NCI-H1694 treated with DMSO at 0.1 percent for 48 hours (cell line): ENCODE measurements at places on chromosomes 2 and 18.

- DNase-seq, result no peak
Observed at GRCh38 chr2:207695293-207695692, 16.1 kb upstream of the CCNYL1 start.

DNA sequence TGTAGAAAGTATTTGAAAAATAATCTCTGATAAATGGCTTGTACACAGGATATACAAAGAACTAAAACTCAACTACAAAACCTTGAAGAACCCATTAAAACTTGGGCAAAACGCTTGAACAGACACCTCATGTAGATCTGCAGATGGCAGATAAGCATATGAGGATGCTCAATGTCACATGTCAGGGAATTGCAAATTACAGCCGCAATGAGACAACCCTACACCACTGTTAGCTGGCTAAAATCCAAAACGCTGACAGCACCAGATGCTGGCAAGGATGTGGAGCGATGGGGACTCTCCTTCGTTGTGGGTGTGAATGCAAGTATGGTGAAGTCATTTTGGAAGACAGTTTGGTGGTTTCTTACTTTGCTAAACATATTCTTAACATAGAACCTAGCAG lies 53.7 kb downstream of the SNTG2 start:
- DNase-seq, result no peak

GRCh38 chr2:16656784-16657391 lies 8.7 kb downstream of the CYRIA start:
- DNase-seq, result no peak

GRCh38 chr2:234345921-234346320 lies 151.0 kb downstream of the ARL4C start:
- no peak for DNase-seq

- no peak for DNase-seq
Observed at GRCh38 chr18:57776767-57777166, 26.3 kb downstream of the ATP8B1 start.

DNA sequence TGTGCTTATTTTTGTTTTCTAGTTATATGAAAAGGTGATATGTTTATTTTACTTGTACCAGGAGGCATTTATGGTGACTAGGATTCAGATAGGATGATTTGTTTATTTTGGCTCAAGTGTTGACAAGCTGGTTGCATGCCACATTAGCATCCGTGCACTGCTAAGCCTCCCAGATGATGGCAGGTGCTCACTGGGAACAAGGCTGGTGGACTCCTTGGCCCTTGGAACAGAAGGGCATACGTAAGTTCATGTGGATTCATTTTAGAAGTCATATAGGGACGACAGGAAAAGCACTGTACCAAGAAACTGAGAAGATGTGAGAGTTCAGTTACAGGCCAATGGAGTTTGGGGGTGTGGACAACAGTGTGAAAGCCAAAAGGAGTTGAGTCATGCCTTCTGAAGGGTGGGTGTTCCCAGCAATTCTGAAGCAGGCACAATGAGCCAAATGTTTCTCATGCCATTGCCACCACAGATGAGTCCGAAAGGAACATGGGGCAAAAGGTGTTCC lies 166.2 kb downstream of the PHLPP1 start:
- DNase-seq, result peak; percentile 6

- no peak for DNase-seq
Observed at GRCh38 chr2:38092196-38092902, 16.4 kb upstream of the CYP1B1 start.

DNA sequence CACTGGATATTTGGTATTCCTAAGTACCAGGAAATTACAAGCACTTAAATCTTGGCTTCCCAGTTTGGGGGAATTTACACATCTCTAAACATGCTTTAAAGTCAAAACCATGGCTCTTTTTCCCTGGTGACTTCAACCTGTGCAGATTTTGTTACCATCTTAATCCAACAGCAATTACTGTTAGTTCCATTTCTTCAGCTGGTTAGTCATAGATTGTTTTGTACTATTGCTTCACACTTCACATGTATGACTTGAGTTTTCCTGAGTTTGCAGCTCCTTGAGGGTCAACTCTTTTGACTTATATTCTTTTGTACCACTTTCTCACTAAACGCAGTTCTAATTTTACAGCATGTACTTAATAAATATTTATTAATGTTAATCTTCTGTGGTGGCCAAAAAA lies 203.4 kb upstream of the RND3 start:
- DNase-seq, result no peak

DNA sequence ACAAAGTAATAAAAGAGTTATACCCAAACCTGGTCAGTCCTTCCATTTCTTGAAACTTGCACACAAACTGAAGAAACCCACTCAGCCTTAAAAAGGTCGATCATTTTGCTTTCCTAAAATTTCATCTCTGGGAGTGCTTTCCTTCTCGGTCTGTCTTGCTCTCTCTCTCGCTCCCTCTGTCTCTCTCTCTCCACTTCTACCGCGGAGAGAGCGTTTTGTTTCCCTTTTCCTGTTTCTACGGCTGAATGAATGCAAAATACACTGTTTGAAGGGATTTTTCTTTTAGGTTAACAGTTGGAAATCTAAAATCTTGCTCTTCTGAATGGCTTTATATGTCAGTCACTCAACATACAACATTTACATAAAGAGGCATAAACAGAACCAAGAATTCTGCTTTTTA lies 424.2 kb downstream of the TGIF1 start:
- DNase-seq, result no peak

DNA sequence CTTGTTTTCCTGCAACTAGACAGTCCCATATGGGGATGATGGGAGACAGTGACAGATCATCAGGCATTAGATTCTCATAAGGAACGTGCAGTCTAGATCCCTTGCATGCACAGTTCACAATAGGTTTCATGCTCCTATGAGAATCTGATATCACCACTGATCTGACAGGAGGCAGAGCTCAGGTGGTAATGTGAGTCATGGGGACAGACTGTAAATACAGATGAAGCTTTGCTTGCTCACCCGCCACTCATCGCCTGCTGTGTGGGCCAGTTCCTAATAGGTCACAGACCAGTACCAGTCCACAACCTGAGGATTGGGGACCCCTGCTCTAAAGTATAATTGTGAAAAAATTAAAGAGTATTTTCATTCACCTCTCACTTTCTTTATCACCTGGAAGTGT lies 23.6 kb upstream of the RAB1A start:
- no peak for DNase-seq

- DNase-seq, result no peak
Observed at GRCh38 chr18:39624961-39625360, 2059.4 kb upstream of the CELF4 start.

GRCh38 chr2:144553379-144553778 lies 33.5 kb upstream of the ZEB2 start:
- DNase-seq, result no peak

- DNase-seq, result peak; percentile 89
Observed at GRCh38 chr2:8677646-8678592, 3.9 kb upstream of the ID2 start.

GRCh38 chr2:196365145-196365544 lies 193.8 kb upstream of the STK17B start:
- no peak for DNase-seq

DNA sequence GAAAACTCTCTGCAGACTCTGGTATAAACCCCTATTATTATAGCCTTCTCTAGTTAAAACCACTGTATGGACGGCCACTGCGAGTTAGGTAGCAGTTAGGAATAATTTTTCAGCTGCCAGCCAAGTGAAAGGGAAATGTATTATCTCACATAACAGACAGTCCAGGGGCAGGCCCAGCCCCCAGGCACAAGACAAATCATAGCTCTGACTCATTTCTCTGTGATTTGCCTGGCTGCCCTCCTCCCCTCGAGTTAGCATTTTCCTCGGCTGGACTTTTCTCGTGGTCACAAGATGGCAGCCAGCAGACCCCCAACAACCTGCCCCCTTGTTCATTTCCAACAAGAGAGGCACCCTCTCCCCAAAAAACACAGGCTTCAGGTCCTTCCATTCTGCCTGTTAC lies 10.5 kb downstream of the VIT start:
- no peak for DNase-seq

DNA sequence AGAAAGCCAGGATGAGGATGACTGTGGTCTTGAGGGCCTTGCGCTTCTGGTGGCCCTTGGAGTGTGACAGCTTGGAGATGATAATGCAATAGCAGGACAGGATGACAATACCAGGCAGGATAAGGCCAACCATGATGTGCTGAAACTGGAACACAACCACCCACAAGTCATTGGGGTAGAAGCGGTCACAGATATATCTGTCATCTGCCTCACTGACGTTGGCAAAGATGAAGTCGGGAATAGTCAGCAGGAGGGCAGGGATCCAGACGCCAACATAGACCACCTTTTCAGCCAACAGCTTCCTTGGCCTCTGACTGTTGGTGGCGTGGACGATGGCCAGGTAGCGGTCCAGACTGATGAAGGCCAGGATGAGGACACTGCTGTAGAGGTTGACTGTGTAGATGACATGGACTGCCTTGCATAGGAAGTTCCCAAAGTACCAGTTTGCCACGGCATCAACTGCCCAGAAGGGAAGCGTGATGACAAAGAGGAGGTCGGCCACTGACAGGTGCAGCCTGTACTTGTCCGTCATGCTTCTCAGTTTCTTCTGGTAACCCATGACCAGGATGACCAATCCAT lies 2.7 kb downstream of the CXCR4 start:
- DNase-seq, result no peak

DNA sequence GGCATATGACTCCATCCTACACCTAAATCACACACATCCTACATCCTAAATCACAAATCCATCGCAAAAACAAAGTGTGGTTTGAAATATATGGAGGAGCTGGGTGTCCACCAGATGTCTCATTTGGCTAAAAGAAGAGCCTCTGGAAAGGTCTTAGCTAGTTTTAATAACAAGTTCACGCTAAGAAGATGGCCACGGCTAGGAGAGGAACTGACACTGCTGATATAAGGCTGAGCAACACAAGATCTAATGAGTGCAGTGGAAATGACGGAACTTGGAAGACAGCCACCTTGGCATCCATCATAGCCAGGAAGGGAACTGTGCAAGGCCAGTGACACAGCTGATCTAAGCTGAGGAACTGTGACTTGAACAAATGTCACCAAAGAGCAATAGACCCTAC lies 60.0 kb upstream of the AGAP1 start:
- peak; percentile 69 for DNase-seq

GRCh38 chr2:189927823-189928222 lies 134.7 kb downstream of the MSTN start:
- DNase-seq, result no peak

- no peak for DNase-seq
Observed at GRCh38 chr18:3468833-3469232, 18.9 kb downstream of the TGIF1 start.

- no peak for DNase-seq
Observed at GRCh38 chr2:16747257-16747656, 81.6 kb upstream of the CYRIA start.

- DNase-seq, result no peak
Observed at GRCh38 chr18:10475654-10476291, 21.3 kb downstream of the APCDD1 start.

DNA sequence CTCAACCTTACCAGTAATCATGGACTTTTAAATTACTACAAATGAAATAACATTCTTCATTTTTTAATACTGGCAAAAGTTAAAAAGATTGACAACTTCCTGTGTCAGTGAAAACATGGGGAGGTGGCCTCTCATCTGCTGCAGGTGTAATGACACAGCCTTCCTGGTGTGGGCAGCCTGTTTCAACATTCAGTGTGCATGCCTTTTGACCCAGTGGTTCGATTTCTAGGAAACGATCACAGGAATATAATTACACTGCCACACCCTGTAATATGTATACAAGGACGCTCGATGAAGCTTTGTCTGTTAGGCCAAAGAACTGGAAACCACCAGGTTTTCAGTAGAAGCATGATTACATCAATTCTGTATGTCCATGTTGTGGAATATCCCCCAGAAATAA lies 68.7 kb downstream of the MTHFD2 start:
- no peak for DNase-seq

DNA sequence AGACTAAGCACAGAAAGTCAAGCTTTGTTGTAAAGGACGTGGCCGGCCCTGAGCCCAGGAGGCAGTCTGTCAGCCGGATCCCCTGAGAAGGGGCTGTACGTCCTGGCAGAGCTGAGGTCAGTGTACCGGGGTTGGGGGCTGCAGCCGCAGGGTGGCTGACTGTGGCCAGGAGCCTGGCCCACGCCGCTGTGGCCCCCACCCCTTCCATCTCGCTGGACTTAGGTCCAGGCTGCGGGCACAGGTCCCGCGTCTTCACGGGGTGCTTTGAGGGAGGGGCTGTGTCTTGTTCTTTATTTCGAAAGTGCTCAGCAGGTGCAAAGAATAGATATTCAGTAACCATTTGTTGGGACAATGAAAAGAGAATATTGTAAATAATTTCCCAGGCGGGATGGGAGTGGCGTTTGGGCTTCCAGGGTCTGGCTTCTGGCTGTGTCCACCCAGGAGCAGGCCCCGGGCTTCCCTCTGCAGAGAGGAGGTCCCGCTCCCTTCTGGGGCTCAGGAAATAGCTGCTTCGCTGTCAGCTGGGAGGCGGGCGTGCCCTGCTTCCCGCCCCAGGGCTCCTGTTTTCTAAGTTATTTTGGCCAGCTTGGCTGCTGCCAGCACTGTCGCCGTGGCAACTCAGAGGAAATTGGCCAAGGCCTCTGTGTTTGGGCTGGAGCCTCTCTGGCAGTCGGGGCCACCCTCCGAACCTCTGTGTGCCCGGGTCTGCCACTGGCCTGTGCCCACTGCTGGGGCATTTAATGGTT lies 7.4 kb downstream of the NFATC1 start:
- no peak for DNase-seq

DNA sequence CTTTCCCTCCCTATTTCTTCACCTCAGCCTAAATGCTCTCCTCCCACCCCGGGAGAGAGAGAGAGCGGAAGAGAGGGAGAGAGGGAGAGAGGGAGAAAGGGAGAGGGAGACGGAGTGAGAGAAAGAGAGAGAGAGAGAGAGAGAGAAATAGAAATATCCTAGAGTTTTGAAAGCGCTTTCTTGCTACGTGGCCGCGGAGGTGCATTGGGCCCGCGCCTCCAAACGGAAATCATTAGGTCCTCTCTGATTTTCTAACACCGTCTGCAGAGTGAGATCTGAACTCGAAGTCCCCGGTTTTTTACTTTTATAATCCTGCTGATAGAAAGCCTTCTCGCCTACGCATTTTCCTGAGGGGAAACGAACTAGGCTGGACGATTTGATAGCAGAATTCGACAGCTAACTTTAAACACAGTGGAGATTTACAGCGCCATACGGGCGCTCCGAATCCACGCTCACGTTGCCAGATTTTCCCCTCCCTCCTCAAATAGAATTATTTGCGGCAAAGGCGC lies 903 bp upstream of the EVX2 start:
- no peak for DNase-seq

DNA sequence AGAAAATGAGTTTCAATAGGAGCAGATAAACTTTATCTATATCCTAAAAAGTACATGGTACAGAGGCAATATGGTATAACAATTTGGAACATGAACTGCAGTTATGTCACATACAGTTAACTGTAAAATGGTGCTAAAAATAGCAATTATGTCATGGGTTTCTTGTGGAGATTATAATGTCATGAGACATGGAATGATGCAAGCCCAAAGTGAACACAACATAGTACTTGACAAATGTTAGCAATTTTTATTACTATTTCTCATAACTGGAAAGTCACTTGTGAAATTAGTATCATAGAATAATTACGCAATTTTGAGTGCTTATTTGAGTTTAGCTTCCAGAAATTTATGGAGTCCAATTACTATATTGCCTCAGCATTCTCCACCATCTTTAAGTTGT lies 1263.4 kb downstream of the DSC3 start:
- no peak for DNase-seq

- DNase-seq, result peak; percentile 77
Observed at GRCh38 chr18:48022531-48023329, 92.3 kb upstream of the SMAD2 start.
